Stimulated activated CD8-positive, alpha-beta memory T cell treated with anti-CD3 and anti-CD28 coated beads, Interleukin-2, amount 100 ng/mL, for 1 hour (primary cell): ENCODE measurements at places on chromosomes 12 and 14.

- DNase-seq = no peak
Observed at GRCh38 chr14:101007765-101008164, 104.2 kb upstream of the RTL1 start.

- DNase-seq = no peak
Observed at GRCh38 chr12:58433959-58434358, 486.3 kb downstream of the LRIG3 start.

DNA sequence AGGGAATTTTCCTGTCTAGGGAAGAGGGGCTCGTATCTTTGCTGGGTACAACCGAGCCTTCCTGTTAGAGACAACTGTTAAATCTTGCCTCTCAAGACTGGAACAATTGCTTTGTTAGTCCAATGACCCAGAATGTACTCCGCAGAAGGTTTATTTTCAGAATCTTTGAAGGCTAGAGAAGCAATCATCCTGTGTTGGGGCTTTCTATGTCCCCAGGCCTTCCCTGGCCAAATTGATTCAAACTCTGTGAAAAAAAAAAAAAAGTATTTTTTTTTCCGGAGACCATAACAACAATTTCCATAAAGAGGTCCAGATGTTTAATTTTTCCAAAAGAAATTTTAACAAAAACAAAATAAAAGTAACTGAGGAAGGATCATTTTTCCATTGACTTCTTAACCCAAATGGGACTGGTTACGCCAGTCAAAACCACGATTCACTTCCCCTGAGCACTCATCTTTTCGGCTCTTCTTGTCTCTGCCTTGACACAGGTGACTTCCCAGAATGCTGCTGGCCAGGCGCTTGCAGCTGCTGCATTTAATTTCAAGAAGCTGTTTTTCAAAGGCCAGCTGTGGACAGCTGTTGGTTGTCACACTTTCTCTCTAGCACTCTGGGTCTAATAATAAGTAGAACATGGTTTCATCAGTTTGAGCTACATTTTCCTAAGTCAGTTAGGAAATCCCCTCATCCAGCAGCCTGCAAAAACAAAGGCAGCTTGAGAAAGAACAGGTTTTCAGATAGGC is 81.6 kb upstream of the MANSC4 start:
- no peak for DNase-seq

DNA sequence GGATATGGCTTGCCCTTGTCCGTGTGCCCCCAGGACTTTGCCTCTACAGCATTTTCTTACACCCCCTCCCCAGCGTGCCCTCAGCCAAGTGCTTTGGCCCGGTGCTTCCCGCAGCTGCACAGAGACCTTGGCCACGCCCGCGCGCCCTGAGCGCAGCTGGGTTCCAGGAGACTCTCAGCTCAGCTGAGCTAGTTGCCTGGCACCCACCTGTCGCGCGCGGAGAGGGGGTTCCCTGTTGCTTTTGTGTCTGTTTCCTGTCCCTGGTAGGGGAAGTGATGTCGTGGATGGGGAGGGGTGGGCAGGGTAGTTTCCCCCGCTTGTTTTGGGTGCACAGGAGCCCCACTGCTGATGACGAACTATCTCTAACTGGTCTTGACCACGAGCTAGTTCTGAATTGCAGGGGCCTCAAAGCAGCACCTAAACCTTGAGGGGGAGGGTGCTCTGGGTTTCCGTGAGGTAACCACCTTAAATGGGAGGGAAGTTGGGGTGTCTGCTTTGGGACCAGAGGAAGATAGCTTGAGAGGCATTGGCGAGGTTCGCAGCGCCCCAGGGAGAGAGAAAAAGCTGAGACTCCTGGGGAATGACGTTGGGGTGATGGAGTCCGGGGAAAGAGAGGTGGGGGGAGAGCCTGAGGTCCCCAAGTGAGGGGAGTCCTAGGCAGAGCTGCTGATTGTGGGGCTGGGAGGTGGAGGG is 1.5 kb downstream of the DIO3 start:
- DNase-seq = no peak

DNA sequence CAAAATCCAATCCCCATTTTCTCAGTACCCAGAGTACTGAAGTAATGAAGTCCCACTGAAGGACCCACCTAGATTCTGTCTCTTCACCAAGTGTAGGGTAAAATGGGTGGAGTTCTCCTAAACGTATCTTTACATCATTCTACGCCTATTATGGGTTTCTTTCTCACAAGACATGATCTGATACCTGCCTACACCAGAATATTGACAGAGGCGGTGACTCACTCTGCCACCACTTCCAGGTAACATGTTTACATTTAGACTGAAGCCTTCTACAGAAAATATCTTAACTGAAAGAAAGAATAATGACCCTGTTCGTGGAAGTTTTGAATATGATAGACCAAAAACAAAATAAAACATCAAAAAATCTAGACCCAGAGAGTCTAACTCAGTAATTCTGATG is 89.8 kb downstream of the BTG1 start:
- DNase-seq = no peak
